ENCODE measurements at places on chromosomes 12 and 14.

GRCh38 chr12:72522411-72522810, 250.2 kb downstream of the TRHDE start:
- peak; percentile 6 for DNase-seq

- DNase-seq = no peak
These were observed 150.9 kb downstream of the MED13L start for GRCh38 chr12:116126610-116127009.

DNA sequence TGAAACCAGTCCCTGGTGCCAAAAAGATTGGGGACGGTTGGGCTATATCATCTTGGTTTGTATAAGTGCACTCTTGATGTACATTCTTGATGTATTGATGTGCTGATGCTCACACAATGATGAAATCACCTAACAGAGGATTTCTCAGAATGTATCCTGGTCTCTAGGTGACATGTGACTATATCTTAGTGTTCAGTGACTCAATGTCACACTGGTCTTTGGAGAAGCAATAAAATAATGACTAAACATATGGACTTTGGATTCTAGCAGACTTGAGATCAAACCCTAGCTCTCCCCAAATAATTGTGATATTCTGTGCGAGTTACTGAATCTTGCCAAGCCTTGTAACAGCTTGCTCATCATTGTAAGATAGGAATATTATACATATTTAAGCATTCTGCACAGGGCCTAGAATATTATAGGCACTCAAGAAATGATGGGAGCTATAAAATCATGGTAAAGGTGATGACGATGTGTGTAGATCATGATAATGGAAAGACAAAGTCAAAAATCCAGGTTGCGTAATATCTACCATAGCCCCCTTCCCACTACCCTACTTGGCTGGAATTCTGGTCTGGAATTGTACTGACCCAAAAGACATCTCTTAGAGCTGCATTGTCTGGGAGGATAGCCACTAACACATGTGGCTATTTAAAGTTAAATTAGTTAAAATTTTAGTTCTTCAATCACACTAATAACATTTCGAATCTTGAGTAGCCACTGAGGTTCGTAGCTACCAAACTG, 117.6 kb upstream of the PWP1 start:
- DNase-seq = no peak

DNA sequence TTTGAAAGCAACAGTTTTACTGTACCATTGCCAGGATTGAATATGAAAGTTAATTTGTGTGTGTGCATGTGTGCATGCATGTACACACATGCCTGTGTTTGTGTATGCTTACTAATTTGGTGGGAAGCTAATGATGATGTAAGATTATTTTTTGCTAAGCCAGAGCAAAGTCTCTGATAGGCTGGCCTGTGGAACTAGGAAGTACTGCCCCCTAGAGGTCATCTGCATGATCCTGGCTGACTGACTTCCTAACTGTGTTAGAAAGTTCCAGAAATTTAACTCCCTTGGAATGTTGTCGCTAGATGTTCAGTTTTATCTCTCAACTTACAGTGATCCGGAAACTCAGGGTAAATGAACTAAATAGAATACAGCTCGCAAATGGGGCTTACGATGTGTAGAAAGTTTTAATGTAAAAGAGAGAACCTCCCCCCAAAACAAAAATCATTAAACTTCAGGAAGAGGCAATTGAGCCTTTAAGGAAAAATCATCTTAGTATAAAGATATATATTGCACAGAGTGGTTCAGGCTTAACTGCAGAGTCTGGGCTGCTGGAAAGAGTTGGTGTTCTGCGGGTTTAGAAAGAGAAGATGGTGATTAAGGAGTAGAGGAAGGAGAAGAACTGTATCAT, 34.3 kb upstream of the SLC38A1 start:
- DNase-seq = peak; percentile 37

GRCh38 chr14:80927083-80927989, 14.2 kb downstream of the CEP128 start:
- no peak for DNase-seq

GRCh38 chr12:1003600-1004271, 12.7 kb downstream of the ERC1 start:
- no peak for DNase-seq

All from fibroblast of gingiva (primary cell).